CD8-positive, alpha-beta memory T cell (primary cell): ENCODE measurements at places on chromosomes 1 and 21. TPM values are rescaled to one million over a fixed set of nuclear protein-coding genes. Genes with fewer than 3 reads are reported as not detected.

GRCh38 chr1:151130987-151131586, 15.3 kb downstream of the SEMA6C start:
- H3K27me3 ChIP-seq = no peaks in the 10 kb centered on the region
- H3K36me3 ChIP-seq = no peaks in the 10 kb centered on the region
- peak overlapping the region; percentile 55 for H3K4me3 ChIP-seq
- H3K27ac ChIP-seq = no peak overlapping the region
- peak; percentile 61 for DNase-seq

- no peaks in the 10 kb centered on the region for H3K4me1 ChIP-seq
- DNase-seq = no peak
- H3K4me3 ChIP-seq = no peak overlapping the region
- H3K36me3 ChIP-seq = no peaks in the 10 kb centered on the region
Measured at GRCh38 chr1:22978299-22978698, 5.6 kb upstream of the LACTBL1 start.

DNA sequence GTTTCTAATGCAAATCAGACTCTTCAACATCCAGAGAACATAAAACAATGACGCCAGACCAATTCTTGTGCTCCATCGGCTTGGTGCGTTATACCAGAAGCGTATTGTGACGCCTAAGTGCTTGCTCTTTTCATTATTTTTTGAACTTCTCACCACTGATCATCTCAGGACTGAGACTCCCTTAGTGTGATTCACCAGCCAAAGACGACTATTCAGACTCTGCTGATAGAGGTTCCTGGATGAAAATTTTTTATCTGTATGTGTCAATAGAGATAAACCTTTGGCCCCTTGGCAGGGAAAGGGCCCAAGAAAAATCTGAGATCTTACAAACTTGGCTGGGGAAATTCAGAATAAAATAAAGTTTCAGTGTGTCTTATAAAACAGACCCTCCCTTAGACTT, 856 bp upstream of the GREM2 start:
- H3K27ac ChIP-seq = no peak overlapping the region
- peaks cover 17% of the 10 kb centered on the region for H3K4me1 ChIP-seq
- no peak for DNase-seq
- H3K36me3 ChIP-seq = no peaks in the 10 kb centered on the region
- no peak overlapping the region for H3K4me3 ChIP-seq

DNA sequence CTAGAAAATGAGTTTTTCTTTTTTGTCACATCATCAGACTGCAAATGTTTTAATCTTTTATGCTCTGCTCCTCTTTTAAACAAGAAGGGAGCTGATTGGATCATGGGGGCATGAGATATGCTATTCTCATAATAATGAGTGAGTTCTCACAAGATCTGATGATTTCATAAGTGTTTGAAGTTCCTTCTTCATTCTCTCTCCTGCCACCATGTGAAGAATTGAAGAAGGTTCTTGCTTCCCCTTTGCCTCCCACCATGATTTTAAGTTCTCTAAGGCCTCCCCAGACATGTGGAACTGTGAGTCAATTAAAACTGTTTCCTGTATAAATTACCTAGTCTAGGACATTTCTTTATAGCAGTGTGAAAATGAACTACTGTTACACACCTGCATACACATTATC, 218.2 kb downstream of the NRIP1 start:
- H3K27ac ChIP-seq = no peak overlapping the region
- no peaks in the 10 kb centered on the region for H3K36me3 ChIP-seq
- no peak overlapping the region for H3K4me3 ChIP-seq
- no peaks in the 10 kb centered on the region for H3K4me1 ChIP-seq
- H3K27me3 ChIP-seq = no peaks in the 10 kb centered on the region

The SF3B4 gene
- total RNA-seq = 124 TPM

The SOX13 gene
- total RNA-seq = 3.1 TPM

The PLPP3 gene
- total RNA-seq = 0.22 TPM
